ENCODE measurements at places on chromosomes 7 and 10.

DNA sequence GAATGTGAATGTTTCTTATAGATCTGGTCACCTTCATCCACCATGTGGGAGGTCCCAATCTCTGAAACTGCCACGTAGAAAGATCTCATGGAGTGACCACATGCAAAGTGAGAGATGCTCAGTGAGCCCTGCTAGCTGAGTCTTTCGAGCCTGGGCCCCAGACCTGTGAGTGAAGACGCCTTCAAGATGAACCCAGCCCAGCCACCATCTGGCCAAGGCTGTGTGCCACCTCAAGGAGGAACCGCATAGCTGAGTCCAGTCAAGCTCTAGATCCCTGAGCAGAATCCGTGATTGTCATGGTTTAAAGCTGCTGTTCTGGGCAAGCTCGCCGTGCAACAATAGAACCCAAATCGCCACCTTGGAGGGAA lies 20.2 kb upstream of the PPIF start:
- no peak for DNase-seq

- no peak for DNase-seq
Observed at GRCh38 chr10:123151737-123152135, 2.5 kb upstream of the BUB3 start.

DNA sequence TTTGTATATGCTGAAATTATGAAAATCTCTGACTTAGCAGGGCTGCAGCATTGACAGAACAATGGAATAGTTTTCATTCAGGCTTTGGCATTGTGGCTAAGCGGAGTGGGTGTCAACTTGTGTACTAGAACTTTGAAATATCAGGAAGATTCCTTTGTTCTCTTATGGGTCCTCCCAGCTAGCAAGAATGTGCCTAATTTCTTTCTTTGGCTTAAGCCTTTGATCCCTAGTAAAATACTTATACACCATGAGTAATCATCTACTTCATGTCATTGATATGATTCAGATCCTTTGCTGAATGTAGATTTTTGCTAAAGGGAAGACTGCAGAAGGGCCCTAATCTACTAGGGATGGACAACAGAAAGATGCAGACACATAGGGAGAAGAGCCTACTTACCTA lies 6.2 kb downstream of the AVL9 start:
- DNase-seq, result no peak

- no peak for DNase-seq
Observed at GRCh38 chr7:47785923-47786556, 162.2 kb downstream of the PKD1L1 start.

- no peak for DNase-seq
Observed at GRCh38 chr10:122618461-122619165, 58.1 kb downstream of the DMBT1 start.

GRCh38 chr7:135001390-135002165 lies 15.3 kb downstream of the AGBL3 start:
- no peak for DNase-seq

DNA sequence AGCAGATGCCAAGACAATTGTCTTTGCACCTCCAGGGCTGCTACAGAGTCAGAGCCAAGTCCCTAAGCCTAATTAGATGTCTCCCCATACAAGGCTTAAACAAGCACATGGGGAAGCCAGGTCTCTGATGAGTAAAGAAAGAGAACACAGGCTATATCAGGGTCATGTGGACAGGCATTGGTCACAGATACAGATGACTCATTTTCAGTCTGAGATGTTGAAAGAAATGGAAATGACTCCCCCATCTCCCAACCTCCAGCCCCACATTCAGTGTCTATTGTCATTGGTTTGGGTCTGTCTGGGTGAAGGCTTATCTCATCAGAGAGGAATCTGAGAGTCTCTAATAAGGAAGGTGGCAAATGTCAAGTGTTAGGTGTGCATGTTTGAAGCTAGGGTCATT lies 290.1 kb upstream of the KIAA1217 start:
- DNase-seq, result no peak
